Stimulated activated CD8-positive, alpha-beta memory T cell treated with anti-CD3 and anti-CD28 coated beads, Interleukin-15, amount 100 ng/mL, for 1 hour (primary cell): ENCODE measurements at places on chromosomes 2 and 18.

GRCh38 chr2:192197357-192197756, 2.6 kb upstream of the TMEFF2 start:
- DNase-seq: no peak

- no peak for DNase-seq
Observed at GRCh38 chr2:230795856-230796255, 68.9 kb upstream of the ITM2C start.

DNA sequence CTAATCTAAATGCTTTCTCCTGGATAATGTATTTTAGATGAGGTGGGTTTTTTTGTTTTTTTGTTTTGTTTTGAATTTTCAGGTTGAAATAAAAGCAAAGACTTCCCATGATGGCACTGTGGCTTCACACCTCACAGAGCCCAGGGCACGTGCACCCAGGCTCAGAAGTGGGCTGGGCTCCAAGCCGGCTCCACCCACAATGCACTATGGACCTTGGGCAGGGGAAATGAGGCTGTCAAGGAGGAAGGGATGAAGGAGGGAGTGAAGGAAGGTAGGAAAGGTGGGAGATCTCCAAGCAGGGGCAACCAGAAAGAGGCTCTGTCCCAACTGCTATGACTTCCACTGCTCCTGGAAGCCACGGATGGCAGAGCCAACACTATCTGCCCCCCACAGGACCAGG, 60.4 kb downstream of the BIN1 start:
- no peak for DNase-seq

- DNase-seq: no peak
Observed at GRCh38 chr2:102103992-102104871, 38.3 kb upstream of the IL1R1 start.

- no peak for DNase-seq
Observed at GRCh38 chr2:143209570-143210445, 80.6 kb downstream of the ARHGAP15 start.

DNA sequence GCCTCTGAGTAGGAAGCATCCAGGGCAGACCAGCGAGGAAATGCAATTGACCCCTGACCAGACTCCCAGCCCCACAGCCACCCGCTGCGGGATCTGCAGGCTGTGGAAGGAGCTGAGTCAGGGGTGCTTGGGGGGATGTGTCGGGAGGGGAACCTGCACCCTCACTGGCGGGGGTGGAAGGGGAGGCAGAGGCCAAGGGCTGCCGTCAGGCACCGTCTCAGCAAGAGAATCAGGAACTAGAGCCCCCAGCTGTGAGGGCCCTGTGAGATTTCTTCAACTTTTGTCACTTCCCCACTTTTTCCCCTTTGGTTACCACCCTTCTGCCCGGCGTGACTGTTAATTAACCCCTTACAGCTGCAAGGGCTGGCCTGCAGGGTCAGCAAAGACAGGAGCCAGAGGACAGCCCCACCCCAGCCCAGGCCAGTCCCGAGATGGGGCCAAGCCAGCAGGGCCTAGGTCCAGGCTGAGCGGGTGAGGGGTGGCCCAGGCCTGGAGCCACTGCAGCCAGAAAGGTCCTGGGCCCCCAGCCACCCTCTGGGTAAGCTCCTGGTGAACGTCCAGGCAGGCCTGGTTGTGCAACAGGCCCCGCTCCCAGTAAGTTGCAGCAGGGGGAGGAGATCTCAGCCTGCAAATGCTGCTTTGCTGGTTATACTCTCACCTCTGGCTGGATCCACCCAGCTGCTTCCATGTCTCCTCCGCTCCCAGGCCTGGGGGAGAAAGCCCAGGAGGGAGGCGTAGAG, 147.0 kb upstream of the ID2 start:
- no peak for DNase-seq

GRCh38 chr2:144014103-144014502, 505.8 kb downstream of the ZEB2 start:
- no peak for DNase-seq

DNA sequence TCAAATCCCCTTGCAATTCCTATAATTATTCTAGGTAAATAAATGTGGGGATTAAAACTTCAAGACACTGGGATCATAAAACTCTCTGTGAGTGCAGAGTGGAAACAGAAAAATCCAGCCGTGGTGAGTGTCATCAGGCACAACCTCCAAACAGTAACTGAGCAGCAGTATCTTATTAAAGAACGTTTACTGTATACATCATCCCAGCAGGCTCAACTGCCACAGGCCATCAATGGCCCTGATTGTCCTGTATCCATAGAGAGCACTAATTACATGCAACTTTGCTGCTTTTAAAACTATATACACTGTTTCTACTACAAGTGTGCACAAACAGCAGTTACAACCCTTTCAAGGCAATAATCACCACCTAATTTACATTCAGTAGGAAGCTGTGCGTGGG, 23.9 kb downstream of the GAREM1 start:
- no peak for DNase-seq

DNA sequence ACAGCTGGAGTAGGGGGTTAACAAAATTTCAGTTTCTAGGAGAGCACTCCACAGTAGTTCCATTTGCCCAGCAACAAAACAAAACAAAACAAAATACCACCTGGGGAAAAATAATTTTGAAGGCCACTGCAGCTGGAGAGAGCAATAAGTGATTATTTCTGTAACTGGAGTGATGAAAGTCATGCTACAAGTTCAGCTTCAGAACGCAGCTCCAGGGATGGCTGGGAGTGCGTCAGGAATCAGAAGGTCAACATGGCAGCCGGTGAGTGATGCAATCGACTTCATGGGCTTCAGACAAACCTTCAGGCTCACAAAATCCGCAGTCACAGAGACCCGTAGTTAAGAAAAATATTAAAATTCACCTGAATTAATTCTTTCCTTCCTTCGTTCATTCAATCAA, 41.0 kb downstream of the ABHD3 start:
- no peak for DNase-seq

DNA sequence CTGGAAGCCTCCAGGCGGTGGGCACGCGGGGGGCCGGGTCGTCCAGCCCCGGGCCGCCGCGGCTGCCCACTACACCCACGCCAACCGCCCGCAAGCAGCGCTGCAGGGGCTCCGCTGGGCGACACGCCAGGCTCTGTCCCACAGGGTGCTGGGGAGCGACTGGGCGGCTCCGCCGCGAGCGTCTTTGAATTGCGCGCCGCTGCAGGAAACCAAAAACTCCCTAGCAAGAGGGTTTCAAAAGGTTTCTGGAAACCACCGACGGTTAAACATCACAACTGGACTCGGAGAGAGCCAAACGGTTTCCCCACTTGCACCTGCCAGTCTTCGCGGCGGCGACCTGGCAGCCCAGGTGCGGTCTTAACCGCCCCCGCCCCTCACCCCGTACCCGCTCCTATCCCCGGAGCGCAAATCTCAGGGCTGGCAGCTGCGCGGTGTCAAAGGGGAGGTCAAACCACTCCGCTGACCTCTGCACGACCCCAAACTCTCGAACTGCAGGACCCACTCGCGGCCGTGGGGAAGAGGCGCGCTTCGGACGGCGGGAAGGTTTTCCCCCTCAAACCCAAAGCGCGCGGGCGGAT, 1.0 kb downstream of the CXCR4 start:
- DNase-seq: no peak

- no peak for DNase-seq
Observed at GRCh38 chr2:43155851-43156411, 70.5 kb downstream of the ZFP36L2 start.

- DNase-seq: no peak
Observed at GRCh38 chr2:236210536-236210935, 42.4 kb upstream of the GBX2 start.

- DNase-seq: no peak
Observed at GRCh38 chr18:32237049-32237448, 47.2 kb downstream of the MEP1B start.

GRCh38 chr2:217740178-217740577, 262.6 kb downstream of the TNS1 start:
- DNase-seq: no peak

DNA sequence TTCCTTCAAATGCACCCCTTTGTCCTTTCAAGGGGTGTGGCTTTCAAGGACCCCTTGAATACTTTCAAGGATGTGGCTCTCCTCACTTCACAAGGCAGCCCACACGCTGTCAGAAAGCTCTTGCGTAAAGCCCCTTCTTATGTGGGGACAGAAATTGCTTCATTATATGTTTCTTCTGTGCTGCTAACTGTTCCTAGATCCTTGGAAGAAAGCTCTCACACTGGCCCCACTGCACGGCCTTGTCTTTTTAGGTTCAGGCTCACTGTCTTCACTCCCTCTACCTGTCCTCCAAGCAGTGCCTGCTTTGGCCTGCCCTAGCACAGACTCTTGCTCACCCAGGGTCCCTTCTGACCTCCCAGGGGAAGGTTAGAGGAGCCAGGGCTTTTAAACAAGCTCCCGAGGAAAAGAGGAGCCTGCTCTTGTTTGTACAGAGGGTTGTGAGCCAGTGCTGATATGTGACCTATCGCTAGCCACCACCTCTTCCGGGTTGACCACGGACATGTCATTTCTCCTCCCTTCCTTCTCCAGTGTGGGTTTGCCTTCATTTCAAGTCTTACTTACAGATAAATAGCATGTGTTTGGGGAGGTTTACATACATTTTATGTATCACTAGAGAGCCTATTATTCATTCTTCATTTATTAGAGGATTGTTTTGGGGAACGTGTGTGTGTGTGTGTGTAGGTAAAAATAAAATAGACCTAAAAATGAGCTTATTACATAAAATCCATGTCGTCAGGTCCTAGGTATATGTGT, 94.7 kb downstream of the RTN4 start:
- no peak for DNase-seq

GRCh38 chr18:78873926-78874500, 105.6 kb upstream of the SALL3 start:
- no peak for DNase-seq

GRCh38 chr2:148557844-148558436, 86.6 kb upstream of the EPC2 start:
- no peak for DNase-seq

DNA sequence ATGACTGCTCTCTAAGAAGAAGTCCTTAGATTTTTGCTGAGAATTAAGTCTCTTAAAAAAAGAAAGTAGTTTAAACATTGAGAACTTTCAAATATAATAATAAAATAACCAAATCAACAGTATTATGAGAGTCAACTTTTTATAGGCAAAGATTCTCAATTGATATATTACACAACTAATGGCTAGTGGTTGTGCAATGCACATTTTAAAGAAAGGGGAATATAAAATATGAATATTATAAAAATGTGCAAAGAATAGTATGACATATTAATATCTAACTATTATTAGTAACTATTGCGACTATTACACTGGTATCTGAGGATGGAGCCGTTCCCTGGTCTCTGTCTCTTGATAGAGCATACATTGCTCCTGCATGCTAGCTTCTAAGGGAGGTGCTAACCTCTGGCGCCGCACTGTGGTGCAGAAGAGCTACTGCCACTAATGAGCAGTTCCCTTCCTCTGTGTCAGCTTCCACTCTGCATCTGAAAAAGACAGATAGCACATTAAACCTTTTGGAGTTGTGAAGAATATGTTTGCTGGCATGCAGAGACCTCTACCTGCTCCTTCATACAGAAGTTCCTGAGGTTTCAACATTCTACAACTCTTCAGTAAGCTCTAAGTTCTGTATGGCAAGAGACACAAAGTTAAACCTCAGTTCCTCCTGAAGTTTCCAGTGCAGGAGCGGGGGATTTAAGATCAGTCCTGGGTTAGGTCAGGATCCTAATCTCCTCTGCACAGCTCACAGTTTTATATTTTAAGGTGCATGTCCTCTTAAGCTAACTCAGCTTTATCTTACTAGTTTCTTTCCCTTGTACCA, 3.5 kb upstream of the SLC9A2 start:
- DNase-seq: no peak

- no peak for DNase-seq
Observed at GRCh38 chr2:156380117-156380645, 47.7 kb upstream of the NR4A2 start.

DNA sequence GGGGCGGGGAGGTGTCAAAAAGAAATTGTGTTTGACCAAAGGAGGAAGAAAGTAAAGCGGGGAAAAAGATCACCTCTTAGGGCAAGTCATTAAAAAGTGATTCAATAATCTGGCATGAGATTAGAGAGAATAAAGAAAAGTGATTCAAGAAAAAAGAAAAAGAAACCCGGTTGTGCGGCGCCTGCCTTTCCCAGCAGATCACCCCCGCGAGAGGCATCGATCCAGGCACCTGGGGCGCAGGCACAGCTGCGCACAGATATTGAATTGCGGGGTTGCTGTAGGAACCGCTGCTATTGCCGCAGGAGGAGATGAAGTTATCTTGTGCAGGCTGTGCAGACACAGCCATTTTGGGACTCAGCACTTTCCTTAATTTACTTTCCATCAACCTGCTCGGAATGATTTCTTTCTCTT, 71.2 kb downstream of the PLB1 start:
- no peak for DNase-seq

DNA sequence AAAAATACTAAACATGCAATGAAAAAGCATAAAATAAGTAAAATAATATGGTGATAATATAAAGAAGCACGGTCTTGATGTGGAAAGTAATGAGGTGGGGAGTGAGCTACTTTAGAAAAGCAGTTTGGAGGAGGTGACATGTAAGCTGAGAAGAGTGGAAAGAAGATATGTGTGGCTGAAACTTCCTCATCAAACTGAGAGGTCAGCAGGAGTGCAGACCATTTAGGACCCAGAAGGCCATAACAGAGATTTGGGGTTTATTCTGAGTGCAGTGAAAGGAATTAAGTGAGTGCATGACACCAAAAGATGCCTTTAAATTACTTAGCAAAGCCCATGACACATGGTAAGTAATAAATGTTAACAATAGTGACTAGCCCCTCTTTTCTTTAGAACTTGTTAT, 24.4 kb upstream of the TMEM182 start:
- DNase-seq: no peak

- no peak for DNase-seq
Observed at GRCh38 chr2:33509908-33510585, 33.6 kb downstream of the RASGRP3 start.

DNA sequence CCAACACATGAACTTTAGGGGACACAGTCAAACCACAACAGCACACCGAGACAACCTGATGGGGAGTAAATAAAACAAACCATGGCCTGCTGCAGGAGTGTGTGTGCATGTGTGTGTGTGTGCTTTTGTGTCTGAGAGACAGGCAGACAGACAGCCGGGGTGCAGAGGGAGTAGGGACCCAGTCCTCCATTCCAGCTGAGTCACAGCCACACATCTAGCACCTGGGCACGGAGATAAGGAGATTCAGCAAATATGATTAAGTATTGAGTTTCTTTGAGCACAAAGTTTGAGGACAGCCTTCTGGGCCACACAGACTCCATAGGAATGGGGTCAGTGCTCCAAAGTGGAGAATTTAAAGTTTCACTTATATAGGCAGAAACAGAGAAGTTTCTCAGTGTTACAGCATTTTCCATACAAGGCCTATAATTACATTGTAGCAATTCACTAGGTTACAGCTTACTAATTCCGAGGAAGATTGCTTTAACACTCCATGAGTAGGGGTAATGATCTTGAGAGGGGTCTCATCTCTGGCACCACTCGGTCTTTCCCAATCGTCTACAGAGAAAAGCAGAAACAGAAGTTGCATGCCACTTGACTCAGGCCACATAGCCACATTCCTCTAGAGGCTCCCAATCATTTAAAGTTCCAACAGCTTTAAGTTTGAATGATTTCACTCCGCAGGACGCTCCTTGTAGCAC, 30.8 kb upstream of the PRLH start:
- no peak for DNase-seq

DNA sequence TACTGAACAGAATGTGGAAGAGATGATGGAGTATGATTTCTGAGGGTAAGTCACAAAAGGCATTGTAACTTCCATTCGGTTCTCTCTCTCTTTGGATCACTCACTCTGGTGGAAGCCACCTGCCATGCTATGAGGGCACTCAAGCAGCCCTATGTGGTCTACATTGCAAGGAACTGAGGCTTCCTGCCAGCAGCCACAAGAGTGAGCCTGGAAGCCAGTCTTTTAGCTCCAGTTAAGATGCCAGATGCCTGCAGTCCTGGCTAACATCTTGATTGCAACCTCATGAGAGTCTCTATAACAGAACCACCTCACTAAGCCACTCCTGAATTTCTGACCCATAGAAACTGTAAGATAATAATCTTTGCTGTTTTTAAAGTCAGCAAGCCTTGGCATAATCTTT, 935.7 kb downstream of the LRP1B start:
- no peak for DNase-seq
